ENCODE measurements at places on chromosomes 5 and 9. TPM values are rescaled to one million over a fixed set of nuclear protein-coding genes. Genes with fewer than 3 reads are reported as not detected.

DNA sequence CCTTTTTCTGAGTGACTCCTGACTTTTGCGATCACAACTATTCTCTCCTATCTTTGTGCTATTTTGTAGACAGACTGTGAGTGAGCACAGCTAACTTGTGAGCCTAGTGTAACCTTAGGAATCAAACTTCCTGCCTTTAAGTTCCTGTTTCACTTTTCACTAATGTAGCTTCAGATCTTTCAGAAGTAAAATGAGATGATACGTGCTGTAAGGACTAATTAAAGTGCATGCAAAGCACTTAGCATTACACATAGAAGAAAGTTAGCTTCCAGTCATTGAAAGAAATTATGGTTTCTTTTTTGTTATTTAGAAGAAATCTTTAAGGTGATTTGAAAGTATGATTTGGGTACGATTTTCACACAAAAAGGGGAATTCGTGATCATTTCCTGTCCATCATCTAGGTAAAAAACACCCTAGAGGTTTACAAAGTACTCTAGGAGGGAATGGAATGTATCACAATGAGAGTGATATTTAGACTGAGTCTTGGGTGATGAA, 122.7 kb downstream of the ST8SIA4 start:
- no peak for DNase-seq

The ARHGEF28 gene
- 28.2 TPM for total RNA-seq

The ANKRD34B gene
- not detected for total RNA-seq

- DNase-seq, result no peak
These were observed 159.4 kb downstream of the CD180 start for GRCh38 chr5:67037171-67037570.

The ADAMTSL2 gene
- 2.9 TPM for total RNA-seq

DNA sequence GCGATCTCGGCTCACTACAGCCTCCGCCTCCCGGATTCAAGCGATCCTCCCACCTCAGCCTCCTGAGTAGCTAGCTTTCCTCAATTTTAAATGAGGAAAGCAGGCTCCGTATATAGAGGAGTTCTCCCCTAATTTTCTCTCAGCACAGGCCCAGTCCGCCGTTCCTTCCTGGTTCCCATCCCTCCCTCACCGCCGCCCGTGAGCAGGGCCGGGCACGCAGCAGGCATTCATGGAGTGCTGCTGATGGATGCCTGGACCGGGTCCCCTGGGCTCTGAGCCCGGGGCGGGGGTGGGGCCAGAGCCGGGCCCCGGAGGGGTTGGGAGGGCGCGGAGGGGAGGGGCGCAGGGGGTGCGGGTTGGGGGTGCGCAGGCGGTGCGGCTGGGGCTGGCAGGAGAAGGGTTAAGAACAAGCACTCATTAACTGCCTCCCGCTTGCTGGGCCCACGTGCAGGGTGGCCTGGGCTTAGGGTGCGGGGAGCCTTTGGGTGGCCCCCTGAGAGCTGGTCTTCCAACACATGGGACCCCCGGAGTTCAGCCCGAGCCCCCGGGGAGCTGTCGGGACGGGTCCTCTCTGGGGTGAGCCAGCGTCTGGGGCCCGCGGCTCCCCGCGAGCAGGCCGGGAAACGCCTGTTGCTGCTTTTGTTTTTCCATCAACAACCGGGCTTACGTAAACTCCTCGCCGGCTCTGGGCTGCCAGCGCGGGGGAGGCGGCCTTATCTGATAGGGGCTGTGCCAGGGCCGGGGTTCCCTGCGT, 33.7 kb downstream of the LHX2 start:
- DNase-seq, result no peak

- DNase-seq, result peak; percentile 33
These were observed 229.1 kb downstream of the SEC61B start for GRCh38 chr9:99451112-99451606.

The LTC4S gene
- 1.1 TPM for total RNA-seq

- peak; percentile 65 for DNase-seq
These were observed 1.4 kb downstream of the PRR16 start for GRCh38 chr5:120465436-120465961.

DNA sequence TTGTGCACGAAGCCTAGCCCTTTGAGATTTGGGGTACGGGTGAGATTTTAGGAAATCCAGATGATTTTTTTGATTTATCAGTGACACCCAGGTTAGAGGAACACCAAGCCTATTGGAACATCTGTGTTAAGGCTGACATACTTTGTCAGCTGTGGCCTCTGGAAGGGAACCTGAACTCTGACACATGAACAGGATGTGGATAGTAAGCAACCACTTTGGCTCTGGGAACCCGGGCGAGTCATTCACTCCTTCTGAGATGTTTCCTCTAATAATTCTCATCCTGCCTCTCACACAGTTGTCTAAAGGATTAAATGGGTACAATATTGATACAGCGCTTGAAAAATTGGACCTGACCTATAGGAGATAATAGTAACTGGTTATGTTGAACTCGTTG, 67.8 kb downstream of the FGF1 start:
- DNase-seq, result no peak

- DNase-seq, result no peak
These were observed 103.2 kb downstream of the GPBP1 start for GRCh38 chr5:57277085-57277484.

The PCDHGB4 gene
- total RNA-seq, result 1.5 TPM

DNA sequence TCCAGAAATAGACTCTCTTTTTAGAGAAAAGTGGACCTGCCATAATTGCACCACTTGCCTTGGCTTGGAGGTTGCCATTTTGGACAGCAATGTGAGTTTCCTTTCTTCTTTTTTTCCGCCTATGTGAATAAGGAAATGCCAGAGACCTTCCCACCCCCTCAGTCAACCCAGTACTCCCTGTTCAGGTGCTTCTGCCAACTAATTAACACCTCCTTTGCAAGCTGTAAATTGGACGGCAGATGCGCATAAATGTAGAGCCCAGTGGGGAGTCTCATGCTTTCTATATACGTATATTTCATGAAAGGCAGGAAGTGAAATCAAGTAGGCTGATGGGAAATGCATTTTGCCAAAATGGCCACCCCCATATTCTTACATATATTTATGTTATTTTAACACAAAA, 269.8 kb upstream of the RFX3 start:
- no peak for DNase-seq

GRCh38 chr5:178590924-178591423, 781 bp upstream of the COL23A1 start:
- no peak for DNase-seq

The CATSPER3 gene
- total RNA-seq, result 0.29 TPM

GRCh38 chr9:690517-691111, 150.9 kb upstream of the DMRT1 start:
- DNase-seq, result no peak
